ENCODE measurements at places on chromosomes 7 and 10.

DNA sequence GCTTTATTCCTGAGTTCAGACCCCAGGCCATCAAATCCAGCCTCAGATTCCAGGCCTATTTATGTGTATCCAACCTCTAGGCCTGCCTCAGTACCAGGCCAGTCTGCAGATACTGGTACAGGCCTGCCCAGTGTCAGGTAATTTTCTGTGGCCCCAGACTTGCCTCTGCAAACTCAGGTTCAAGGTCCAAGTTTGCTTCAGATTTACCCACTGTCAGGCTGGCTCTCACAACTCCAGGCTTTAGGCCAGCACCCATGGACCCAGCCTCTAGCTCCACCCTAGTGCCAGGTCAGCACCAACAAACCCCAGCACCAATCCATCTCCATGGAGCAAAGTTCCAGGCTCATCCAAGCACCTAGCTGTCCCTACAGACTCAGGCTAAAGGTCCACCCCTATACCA, 169.7 kb downstream of the ITGB1 start:
- DNase-seq = no peak

DNA sequence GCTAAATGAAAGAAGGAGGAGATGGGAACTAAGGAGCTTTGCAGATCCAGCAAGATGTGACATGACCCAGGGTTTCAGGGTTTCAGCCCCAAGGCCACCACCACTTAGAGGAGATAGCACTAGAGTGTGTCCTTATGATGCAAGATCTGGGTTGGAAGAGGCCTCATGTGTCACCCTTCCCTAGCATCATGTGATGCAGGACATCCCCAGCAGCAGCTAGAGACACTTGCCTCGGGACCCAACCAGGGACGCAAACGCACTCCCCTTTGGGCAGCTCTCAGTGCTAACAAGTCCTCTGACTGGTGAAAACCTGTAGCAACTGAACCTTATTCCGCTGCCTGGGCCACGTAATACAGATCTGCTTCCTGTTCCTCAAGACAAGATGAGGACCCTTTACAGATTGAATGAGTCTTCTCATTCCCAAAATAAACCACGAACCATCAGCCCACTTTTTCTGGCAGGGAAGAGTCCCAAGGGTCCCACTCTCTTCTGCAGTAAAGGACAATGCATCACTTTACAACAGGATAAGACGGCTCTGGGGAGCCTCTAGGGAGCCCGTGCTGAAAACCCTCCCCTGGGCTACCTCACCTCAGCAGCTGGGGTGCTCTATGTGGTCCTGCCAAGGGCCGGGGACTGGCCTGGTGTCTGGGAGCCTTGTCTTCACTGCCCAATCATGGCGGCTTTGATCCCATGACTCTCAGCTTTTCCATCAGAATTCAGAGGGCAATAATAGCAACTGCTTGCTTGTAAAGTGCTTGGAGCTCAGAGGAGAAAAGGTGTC, 44.8 kb upstream of the GDF10 start:
- no peak for DNase-seq

- DNase-seq = no peak
Measured at GRCh38 chr7:129426482-129426881, 7.8 kb upstream of the STRIP2 start.

DNA sequence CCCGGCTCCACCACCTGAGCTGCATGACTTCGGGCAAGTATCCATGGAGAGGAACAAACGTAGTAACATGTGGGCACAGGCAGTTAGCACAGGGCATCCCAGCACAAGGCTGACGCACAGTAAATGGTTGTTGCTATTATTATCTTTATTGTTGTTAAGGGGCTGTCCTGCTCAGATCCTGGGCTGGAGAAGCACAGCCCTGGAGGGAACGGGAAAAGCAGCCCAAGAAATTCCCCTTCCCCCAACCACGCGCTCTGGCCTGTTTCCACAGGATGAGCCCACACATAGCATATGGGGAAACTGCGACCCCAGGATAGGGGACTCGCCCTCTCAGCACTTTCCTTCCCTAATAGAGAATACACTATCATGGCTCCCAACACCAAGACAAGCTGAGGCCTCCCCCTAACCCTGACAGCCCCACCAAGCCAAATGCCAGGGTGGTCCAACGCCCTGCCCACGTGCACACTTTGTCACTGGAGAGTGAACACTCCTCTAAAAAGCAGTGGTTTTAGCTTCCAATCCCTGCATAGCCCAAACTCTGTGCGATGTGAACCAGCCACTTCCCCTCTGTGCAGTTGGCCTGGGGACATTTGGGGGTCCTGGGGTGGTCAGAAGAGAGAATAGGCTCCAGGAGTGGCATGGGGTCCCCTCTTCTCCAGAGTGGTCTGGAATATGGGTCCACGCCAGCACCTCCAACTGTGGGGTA, 11.0 kb downstream of the PSD start:
- no peak for DNase-seq

- DNase-seq = peak; percentile 25
Measured at GRCh38 chr10:31083765-31084184, 52.1 kb upstream of the ZNF438 start.

- DNase-seq = no peak
Measured at GRCh38 chr7:111958431-111958830, 247.8 kb downstream of the DOCK4 start.

DNA sequence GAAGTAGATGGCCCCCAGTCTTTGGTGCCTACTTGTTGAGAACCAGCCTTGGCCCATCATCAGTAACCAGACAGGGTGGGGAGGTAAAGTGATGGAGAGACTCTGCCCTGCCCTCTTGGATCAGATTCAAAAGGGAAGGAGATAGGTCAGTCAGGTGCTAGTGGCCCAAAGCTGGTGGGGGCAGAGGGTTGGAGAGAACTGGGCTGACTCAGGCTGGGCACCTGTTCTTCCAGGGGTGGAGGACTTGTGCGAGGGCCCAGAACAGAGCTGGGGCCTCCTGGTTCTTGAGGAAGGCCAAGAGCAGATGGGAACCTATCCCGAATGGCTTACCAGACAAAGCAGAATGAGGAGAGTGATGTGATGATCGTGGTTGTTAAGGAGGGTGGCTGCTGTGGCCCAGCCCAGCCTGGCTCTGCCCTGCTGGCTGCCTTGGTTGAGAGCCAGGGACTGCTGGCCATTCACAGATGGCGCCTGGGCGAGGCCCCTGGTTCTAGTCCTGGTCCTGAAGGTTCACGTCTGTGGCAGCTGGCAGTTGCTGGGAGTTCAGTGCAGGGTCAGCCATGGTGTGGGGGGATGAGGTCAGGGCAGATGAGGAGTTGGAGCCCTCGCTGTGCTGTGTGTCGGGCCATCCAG, 36.6 kb downstream of the PALD1 start:
- DNase-seq = no peak

All from stimulated activated CD4-positive, alpha-beta T cell treated with anti-CD3 and anti-CD28 coated beads, Interleukin-1b, Interleukin-23, amount 100 ng/mL, for 24 hours (primary cell).